ENCODE measurements at places on chromosomes 6 and 20.

- no peak for DNase-seq
Measured at GRCh38 chr6:24888715-24889370, 46.9 kb downstream of the RIPOR2 start.

DNA sequence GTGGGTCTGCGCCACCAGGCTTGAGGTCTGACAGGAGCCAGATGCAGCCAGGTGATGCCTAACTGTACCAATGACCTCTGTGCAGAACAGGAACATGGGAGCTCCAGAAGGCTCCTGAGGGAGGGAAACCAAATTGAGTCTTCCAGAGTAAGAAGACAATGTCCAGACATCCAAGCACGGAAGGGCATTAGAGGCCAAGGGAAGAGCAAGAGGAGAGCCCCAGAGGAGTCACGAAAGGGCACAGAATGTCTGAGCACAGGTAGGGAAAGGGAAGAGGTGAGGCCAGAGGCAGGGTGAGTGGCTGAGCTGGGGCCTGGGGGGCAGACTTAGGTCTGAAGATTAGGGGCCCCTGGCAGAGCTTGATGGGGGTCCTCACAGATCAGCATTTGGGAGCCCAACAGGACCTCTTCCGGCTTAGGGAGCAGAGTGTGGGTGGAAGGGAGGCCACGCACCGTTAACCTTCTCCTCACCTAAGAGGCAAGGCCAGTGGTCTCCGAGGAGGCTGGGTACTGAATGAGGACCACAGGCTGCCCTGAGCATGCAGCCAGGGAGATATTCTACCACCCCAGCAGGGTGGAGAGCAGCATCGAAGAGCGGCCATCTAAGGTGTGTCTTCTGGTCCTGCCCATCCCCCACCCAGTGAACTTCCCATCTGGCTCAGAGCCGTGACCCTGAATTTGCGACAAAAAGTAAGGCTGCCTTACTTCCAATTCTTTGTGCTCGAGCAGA, 41.7 kb downstream of the RRBP1 start:
- no peak for DNase-seq

- no peak for DNase-seq
Measured at GRCh38 chr6:147138835-147139234, 65.4 kb upstream of the STXBP5 start.

DNA sequence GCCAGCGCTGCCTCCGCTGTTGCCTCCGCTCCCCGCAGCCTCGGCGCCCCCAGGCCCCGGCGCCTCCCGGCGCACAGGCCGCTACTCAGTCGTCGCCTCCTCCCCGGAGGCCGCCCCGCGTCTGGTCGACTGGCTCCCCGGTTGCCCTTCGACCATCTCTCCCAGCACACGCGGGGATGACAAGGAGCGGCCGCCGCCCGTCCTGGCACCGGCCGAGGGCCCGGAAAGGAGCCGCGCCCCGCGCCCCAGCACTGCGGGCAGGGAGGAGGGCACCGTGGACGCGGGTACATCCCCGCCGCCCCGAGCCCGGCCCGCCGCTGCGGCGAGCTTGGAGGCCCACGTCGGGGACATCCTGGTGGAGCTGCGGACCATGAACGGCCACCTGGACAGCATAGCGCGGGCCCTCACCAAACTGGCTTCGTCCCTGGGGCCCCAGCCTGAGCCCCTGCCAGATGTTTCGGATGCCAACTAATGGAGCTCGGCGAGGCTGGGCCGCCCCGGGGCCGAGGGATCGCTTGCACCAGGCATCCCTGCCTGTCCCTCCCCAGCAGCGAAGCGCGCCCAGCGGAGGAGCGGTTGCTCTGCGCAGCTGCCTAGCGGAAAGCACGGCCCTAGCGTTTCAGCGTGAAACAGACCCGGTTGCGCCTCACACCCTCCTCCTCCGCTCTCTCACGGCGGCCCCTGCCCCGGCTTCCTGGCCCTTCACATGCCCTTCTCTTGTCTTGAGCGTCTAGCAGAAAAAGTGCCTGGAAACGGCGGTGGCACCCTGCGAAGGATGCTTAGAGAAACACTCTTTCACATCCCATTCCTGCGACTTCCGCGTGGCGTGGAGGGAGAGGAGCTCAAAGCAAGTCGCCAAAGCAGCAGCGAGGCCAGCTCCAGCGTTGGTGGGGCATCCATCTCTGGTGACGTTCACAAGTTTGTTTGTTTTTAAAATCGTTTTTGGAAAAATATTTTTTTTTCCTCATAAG, 285.8 kb upstream of the SUPT3H start:
- DNase-seq: peak; percentile 40

DNA sequence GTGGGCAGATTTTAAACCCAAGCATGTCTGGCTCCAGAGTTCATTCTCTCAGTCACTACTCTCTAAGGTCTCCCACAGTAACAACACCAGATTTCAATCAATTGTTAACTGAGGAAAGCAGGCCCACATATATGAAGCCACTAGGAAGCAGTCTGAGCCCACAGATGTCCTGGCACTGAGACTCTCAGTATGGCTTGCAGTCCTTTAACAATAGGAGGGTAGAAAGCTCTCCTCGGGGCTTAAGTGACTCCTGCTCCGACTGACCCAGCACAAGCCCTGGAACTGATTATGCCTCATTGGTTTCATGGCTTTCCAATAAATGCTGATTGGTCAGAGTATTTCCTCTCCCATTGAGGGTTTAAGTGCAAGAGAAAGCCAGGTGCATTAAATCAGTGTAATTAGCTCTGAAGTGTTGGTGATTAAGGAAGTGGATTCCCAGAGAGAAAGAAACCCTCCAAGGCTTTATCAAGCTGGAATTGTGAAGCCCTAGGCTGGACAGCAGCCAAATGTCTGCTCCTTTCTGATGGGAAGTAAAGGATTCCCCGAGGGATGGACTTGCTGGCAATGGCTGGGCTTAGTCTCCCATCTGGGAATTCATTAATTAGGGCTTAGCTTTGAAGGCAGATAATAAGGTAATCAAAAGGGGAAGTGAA, 76.6 kb upstream of the PROKR2 start:
- no peak for DNase-seq

GRCh38 chr6:161837854-161838253, 564.0 kb upstream of the AGPAT4 start:
- DNase-seq: no peak

- DNase-seq: no peak
Measured at GRCh38 chr6:108798670-108799353, 49.4 kb upstream of the ARMC2 start.

- DNase-seq: no peak
Measured at GRCh38 chr6:92541448-92542060, 877.8 kb downstream of the EPHA7 start.

DNA sequence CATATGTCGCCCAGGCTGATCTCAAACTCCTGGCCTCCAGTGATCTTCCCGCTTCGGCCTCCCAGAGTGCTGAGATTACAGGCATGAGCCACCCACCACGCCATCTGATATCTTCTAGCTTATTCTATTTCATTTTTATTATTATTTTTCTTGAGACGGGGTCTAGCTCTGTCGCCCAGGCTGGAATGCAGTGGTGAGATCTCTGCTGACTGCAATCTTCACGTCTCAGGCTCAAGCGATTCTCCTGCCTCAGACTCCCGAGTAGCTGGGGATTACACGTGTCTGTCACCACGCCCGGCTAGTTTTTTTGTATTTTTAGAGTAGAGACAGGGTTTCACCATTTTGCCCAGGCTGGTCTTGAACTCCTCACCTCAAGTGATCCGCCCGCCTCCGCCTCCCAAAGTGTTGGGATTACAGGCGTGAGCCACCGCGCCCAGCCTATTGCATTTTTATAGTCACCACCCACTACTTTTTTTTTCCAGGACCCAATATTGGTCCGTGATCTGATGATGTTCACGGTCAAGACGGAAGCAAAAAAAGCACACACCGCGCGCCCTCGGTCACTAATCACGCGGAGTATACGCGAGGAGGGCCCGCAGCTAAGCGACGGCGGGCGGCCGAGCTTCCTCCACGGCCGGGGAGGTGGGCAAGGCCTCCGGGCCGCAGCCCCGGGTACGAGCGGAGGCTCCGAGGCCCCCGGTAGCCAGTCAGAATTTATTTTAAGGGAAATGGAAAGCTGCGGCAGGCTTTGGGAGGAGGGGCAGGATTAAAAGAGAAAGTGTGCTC, 1.1 kb upstream of the LSM14B start:
- DNase-seq: no peak

- DNase-seq: no peak
Measured at GRCh38 chr6:35151466-35151865, 10.3 kb upstream of the TCP11 start.

- DNase-seq: no peak
Measured at GRCh38 chr20:33676652-33677645, 2.7 kb upstream of the NECAB3 start.

GRCh38 chr6:3324262-3324942, 65.7 kb downstream of the PSMG4 start:
- DNase-seq: no peak

- no peak for DNase-seq
Measured at GRCh38 chr6:31769684-31770371, 7.3 kb downstream of the VWA7 start.
